ENCODE measurements at places on chromosomes 5 and 9.

DNA sequence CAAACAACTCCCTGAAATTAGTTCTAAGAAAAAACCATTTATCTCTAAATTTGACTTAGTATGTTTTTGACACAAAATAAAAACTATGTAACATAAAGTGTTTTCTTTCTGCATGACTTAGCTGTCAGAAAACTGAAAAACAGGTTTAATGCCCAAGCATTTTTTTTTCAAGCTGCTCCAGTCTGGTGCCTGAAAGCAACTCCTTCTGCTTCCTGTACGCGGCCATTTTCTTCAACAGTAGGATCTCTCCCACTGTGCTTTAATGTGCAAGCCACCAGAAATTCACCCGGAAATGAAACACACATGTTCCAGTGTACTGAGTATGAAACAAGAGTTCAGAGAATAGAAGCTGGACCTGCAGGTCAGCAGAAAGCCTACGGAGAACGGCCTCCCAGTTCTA lies 161.2 kb downstream of the MED27 start:
- DNase-seq = no peak

DNA sequence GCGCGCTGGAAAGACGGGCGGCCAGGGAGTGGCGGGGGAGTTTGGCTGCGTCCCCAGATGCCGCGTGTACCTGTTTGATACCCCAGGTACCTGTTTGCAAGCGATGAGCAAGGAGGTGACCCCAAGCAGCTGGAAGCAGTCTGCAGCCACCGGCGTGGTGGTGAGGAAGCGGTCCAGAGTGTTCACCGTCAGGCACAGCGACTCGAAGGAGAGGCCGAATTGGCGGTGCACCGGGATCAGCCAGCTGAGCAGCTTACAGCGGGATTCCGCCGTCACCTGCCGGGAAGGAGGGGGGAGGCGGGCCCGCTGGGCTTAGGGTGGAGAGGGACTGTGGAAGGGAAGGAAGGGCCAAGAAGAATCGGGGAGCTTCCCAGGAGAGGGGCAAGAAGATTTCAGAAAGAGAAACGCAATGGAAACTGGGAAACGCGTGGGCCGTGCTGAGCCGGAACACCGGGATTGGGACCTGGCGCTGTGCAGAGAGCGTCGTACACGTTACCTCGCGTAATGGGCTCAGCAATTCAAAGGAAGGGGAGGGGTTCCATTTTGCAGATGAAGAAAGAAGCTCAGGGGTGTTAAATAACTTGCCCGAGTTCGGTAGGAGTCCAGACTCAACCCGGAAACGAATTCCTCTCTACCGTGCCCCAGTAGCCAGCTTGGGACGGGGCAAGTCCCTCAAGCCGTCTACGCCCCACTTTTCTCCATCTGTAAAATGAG lies 980 bp downstream of the CCNO start:
- no peak for DNase-seq

DNA sequence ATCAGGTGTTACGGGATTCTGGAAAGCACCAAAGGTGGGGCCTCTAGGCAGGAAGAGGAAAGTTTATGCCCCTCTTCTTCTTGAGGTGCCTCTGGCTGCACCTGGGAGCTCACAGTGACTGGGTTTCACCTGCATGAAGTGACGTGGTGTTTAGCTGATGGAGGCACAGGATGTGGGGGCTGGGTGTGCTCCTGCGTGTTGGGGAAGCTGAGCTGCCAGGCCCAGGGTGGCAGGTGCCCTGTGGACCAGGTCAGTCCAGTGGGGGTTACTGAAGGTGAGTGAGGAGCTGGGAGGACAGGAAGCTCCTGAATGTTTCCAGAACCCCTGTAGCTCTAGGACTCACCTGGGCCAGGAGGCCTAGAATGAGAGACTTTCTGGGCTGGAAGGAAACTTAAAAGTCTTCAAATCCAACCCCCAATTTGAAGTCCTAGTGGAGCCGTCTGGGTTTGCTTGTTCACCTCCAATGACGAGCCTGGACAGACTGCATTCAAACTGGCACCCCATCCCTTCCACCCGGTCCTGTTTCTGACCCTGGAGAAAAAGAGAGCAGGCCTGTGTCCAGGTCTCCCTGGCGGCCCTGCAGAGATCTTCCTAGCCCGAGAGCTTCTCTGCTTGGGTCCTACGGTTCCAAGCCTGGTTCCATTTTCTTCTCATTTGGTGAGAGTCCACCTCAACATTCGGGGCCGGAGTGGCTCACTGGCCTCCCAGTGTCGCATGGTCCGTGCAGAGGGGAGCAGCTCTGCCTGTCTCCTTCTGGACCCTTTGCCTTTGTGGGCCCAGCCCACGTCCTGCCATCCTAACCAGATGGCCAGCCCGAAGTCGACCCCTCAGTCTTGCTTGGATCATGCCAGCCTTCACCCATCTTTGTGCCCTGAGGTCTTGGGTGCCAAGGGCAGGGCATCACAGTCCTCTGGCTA lies 22.3 kb downstream of the TRAF1 start:
- no peak for DNase-seq

GRCh38 chr5:12920527-12920926 lies 1016.3 kb upstream of the CTNND2 start:
- no peak for DNase-seq

- DNase-seq = no peak
These were observed 41.1 kb downstream of the FGF1 start for GRCh38 chr5:142644640-142645361.

GRCh38 chr9:136003411-136004218 lies 42.4 kb upstream of the UBAC1 start:
- no peak for DNase-seq

GRCh38 chr5:38921174-38921573 lies 75.4 kb downstream of the OSMR start:
- DNase-seq = no peak

DNA sequence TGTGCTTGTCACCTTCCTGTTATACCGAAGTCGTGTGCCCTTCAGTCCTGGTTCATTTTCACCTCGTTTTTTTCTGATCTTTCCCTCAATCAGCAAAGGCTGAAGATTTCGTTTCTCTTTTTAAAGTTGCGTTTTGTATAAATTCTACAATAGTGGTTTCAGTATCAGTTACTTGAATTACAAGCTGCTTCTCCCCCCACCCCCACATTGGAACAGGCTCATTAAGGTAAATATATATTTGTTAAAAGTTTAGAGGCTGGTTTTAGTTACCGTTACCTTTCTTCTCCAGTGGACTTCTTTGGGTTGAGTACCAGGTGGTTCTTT lies 881 bp downstream of the SUB1 start:
- DNase-seq = no peak

- no peak for DNase-seq
These were observed 51.8 kb downstream of the ATG10 start for GRCh38 chr5:82023644-82024043.

GRCh38 chr9:131628459-131629225 lies 83.3 kb downstream of the PRRT1B start:
- no peak for DNase-seq

- no peak for DNase-seq
These were observed 72.3 kb downstream of the LMNB1 start for GRCh38 chr5:126849101-126849678.

- no peak for DNase-seq
These were observed 1279.5 kb downstream of the CDH12 start for GRCh38 chr5:21573416-21574314.

GRCh38 chr5:78591972-78592700 lies 56.4 kb downstream of the LHFPL2 start:
- DNase-seq = no peak

DNA sequence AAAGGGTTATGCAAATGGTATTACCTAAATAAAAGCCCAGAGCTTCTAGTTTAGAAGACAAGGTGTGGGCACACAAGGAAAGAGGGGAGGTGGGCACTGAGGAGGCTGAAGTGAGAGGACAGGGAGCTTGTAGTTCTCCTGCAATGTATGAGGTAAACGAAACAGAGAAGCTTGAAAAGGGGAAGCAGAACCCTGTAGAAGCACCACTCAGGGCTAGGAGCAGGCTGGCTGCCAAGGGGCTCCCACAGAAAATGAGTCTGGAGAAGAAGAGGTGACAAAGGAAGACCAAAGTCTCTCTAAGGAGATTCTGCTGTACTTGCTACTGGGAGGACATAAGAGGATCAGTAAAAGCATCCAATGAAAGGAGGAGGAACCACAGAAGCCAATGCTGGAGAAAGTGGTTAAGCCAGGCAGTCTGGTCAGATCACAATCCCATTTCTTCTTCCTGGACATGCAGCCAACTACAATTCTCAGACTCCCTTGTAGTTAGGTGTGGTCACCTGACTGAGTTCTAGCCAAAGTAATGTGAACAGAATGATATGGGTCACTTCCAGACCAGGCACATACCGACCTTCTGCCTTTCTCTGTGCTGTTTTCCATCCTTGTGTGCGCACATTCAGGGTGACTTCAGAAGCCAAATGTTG lies 174.5 kb upstream of the MAP3K1 start:
- no peak for DNase-seq
